ENCODE measurements at places on chromosomes 7 and 10.
A peak's percentile ranks its signal among the peaks of the same experiment; 100 is the strongest.

DNA sequence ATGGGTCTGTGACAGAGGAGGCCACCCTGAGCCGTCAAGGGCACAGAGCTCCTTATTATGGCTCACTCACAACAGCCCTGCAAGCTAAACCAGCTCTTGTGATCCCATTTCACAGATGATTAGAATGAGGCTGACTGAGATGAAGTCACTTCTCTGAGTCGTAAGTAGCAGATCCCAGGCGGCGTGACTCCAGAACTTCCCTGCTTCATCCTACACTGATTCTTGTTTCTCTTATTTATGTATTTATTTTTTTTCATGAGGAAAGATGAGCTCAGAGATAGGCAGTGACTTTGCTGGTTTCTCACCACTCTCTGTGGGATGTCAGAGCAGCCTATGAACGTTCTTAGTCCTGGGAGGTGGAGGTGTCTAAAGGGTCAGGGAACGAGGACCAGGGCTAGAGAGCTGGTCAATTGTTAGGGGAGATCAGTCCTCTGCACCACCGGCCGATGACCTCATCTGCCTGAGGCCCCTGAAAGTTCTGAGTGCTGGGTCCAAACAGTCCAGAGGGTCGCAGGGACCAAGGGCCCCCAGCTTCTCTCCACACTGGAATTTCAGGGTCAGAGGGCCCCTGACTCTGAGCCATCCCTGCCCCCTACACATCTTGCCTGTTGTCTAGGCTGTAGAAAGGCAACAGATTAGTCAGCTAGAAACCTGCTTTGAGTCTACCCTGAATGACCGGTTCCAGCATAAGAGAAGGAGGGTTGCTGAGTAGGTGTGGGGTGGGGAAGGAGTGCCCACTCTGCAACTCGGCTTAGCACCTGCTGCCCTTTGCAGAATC lies 17.9 kb downstream of the CLRN3 start:
- no peak for DNase-seq

DNA sequence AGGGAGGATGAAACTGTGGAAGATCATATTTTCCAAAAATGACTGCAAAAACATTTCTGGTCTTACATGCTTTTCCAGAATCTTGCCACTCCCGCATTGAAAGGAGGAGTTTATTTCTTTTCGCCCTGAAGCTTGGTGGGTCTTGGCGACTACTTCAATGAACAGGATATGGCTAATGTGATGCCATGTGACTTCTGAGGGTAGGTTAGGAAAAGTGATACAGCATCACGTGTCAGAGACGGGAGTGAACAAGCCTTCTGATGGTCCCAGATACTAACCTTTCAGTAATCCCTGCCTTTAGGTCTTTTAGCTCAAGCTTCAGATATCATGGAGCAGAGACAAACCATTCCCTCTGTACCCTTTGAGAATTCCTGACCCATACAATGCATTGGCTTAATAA lies 192.2 kb upstream of the HPS1 start:
- no peak for DNase-seq

GRCh38 chr10:43892062-43892770 lies 243.5 kb upstream of the ZNF32 start:
- no peak for DNase-seq

DNA sequence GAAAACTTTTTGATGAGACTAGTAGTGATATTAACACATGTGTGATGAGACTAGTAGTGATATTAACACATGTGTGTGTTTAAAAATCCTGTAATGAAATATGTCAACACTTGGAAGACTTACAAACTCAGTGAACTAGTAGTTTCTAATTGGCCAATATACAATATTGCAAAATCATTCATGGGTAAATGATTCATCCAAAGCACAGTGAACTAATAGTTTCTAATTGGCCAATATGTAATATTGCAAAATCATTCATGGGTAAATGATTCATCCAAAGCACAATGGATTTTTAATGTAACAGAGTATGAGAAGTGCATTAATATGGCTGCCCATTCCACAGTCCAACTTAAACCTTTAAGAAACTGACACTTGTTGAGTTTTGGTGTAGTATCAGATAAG lies 77.8 kb downstream of the ATAD1 start:
- no peak for DNase-seq

DNA sequence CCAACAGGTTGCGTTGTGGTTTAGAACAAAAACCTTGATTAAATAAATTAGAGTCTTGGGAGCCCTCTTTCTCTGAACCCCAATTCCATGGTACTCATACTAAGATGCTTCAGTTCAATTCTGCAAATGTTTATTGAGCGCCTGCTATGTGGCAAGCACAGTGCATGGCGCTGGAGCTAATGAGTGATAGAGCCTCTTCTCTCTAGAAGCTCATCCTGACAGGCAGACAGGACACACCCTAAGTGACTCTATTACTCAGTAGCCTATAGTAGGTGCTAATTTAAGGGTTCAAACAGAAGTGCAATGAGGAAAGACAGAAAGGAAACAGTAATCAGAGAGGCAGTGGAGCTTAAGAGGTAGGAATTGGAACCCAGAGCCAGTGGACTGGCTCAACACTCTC lies 124.4 kb upstream of the C7orf33 start:
- no peak for DNase-seq

GRCh38 chr7:31373337-31374289 lies 33.1 kb upstream of the NEUROD6 start:
- DNase-seq: peak; percentile 42

GRCh38 chr10:43230101-43230908 lies 36.6 kb downstream of the RASGEF1A start:
- DNase-seq: no peak
